Frontal cortex (tissue), 4 donors: ENCODE measurements at places on chromosomes 7 and 10.

- no peak for DNase-seq
Measured at GRCh38 chr10:101453791-101454718, 100.1 kb downstream of the BTRC start.

GRCh38 chr10:19638182-19638895 is 177.9 kb upstream of the PLXDC2 start:
- DNase-seq = no peak

- no peak for DNase-seq
Measured at GRCh38 chr7:101527844-101528667, 101.0 kb downstream of the MYL10 start.

DNA sequence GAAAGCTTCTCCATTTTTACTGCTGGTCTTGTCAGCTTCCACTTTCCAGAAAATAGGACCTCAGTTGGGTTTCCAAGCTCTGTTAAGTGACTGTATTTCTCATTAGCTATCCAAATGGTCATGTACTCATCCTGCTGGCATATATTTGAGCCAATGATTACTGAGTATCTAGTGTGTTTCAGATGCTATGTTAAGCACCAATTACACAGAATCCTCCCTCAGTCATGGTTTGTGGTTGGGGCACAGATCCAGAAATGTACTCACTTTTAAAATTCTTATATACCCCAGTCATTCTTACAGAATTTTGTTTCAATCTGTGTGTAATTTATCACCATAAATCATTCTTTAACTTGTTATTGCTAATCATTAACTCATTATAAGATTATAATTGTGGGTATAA is 362.3 kb upstream of the MTPN start:
- DNase-seq = no peak

- no peak for DNase-seq
Measured at GRCh38 chr10:112988839-112989406, 38.9 kb downstream of the TCF7L2 start.
